ENCODE measurements at places on chromosomes 16 and 17.

DNA sequence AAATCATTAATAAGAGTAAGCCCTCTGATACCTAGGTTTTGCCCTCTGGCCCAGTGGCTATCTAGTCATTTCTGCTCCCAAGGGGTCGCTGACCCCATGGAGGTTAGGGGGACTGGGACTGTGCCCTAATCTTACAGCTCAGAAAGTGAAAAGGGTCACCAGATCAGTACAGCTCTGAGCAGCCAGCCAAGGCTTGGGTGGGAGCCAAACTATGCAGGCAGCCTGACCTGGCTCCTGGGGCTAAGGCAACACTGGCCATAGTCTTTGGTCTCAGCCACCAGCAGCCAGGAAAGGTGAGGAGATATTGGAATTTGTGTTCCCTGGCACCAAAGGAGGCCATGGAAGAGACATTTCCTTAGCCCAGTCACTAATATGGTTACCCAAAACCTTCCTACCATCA lies 67.6 kb downstream of the ASIC2 start:
- DNase-seq, result no peak

- DNase-seq, result no peak
These were observed 60.5 kb downstream of the ADCY9 start for GRCh38 chr16:4055748-4056147.

GRCh38 chr17:13888056-13888609 lies 181.2 kb upstream of the COX10 start:
- DNase-seq, result no peak

DNA sequence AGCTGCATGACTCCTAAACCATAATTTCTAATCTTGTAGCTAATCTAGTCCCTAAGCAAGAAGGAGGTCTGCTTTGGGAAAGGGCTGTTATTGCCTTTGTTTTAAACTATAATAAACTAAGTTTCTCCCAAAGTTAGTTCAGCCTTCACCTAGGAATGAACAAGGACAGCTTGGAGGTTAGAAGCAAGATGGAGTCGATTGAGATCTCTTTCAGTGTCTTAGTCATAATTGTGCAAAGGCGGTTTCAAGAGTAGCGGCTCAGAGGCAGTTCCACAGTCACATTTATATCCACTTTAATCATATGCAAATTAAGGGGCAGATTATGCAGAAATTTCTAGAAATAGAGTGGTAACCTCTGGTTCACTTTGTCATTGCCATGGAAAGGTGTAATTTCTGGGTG lies 17.4 kb downstream of the DRC7 start:
- DNase-seq, result no peak

DNA sequence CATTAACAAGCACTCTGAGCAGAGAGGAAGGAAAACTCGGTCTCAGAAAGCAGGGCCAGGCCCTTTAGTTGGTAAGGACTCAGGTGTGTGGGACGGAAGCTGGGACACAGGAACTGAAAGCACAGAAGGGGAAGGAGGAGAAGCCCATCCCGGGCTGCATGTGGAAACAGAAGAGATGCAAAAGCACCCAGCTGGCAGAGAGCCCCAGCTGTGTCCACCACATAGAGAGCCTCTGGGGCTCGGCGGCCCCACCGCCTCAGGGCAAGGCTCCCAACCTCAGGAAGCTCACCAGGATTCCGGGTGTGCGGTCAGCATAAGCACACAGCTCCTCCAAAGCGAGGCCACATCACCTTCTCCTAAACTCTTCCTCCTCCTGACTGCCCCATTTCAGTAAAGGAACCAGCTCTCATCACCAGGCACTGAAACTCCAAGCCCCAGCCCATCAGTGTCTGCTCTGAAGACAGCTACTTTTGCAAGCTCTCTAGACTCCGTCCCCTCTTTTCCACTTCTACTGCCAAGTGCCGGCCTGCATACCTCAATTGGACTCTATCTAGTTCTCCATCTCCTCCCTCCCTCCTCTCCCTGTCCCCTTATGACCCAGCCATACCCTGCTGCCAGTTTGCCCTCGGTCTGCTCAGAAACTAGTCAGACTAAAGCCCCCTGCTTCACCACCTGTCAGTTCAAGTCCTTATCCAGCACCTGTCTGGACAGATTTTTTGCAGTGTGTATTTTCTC lies 6.0 kb downstream of the ST3GAL2 start:
- DNase-seq, result no peak

- no peak for DNase-seq
These were observed 7.3 kb downstream of the ZZEF1 start for GRCh38 chr17:4135489-4135888.

DNA sequence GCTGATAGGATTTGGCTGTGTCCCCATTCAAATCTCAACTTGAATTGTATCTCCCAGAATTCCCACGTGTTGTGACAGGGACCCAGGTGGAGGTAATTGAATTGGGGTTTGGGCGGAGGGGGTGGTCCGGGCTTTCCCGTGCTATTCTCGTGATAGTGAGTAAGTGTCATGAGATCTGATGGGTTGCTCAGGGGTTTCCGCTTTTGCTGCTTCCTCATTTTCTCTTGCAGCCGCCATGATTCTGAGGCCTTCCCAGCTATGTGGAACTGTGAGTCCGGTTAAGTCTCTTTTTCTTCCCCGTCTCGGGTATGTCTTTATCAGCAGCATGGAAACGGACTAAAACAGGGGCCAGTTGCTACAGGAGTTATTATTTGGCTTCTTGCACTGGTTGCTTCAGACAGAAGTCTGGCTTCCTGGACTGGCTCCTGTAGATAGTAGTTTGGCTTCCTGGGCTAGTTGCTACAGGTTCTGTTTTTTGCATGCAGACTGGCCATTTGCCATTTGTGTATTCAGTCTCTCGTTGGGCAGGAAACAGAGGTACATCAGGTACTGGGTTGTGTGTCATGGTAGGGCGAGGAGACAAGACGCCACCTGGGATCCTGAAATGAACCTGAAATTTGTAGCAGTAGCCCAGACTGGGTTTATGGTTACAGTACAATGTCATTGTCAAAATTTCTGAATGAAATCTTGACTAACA lies 32.6 kb downstream of the CNTNAP4 start:
- no peak for DNase-seq

GRCh38 chr17:58528443-58528842 lies 14.0 kb upstream of the MTMR4 start:
- no peak for DNase-seq

DNA sequence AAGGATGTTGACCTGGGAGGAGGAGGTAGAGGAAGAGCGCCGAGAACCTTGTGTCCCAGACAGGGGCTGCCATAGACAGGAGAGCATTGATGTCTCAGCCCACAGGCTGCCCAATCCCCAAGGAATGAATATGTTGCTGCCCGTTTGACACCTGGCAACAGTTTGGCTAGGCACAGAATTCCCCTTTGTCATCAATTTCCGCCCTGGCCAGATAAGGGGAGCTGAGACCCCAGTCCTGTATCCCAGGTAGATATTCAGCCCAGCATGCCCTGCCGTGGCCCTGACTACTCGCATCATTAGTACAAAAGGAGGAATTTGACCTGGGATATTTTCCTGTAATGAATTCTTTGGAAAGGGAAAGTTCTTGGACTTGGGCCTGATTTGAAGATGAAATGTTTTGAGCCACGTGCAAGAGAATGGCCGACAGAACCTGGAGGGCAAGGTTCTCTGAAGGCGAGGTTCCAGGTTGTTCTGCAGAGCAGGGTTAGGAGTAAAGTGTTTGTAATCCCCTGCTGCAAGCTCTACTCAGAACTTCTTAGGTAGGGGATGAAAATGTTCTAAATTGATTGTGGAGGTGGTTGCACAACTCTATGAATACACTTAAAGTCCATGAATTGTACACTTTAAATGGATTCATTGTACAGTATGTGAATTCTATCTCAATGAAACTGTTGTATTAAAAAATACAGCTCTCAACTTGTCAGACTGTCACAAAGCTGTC lies 108.8 kb downstream of the SOCS1 start:
- no peak for DNase-seq

DNA sequence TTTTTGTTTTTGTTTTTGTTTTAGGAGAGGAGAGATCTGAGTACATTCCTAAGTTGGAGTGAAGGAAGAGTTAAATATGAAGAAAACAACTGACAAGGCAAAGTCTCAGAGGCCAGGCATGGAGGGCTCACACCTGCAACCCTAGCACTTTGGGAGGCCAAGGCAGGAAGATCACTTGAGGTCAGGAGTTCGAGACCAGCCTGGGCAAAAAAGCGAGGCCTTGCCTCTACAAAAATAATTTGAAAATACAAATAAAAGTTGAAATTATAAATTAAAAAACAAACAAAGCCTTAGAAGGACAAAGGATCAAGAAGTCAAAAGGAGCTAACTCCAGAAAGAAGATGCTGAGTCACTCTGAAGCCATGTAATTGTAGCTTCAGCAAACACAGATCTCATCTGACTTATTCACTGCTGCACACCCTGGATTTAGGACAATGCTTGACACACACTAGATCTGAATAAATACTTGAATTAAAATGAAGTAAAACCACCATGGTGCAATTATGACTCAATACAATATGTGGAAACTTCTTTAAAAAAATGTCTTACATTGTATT lies 9.1 kb downstream of the CEP20 start:
- no peak for DNase-seq

DNA sequence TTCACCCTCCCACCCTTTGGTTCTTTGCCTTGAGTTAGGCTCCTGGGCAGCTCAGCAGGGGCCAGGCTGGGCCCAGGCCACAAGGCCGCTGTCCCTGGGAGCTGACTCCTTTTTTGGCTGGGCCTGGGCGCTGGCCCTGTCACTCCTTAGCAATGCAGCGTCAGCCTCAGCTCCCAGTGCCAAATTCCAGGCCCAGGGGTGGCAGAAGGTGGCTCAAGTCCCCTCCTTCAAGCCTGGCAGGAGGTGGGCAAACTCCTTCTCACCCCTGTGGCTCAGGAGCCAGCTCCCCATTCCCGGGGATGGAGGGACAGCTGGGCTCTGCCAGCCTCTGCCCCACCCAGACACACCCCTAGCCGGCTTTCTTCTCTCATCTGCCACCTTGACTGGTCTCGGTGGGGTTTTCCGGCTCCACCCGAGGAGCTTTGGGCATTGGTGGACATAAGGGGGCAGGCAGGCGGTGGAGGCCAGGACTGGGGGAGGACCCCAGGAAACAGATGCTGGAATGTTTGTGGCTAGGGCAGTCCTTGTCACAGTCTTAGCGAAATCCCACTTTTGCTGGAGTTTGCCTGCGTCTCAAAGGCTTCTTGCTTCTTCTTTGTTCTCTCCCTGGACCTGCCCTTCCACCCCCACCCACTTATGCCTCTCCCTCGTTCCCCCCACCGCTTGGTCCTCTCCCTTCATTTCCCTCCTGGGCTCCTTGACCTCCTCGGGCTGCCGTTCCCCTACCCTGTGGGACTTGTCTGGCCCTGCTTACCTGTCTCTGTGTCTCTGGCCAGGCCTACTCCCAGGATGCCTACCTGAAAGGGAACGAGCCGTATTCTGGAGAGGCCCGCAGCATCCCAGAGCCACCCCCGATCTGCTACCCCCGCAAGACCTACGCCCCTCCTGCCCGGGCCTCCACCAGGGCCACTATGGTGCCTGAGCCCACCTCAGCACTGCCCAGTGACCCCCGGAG lies 37.4 kb downstream of the ARHGAP23 start:
- no peak for DNase-seq

DNA sequence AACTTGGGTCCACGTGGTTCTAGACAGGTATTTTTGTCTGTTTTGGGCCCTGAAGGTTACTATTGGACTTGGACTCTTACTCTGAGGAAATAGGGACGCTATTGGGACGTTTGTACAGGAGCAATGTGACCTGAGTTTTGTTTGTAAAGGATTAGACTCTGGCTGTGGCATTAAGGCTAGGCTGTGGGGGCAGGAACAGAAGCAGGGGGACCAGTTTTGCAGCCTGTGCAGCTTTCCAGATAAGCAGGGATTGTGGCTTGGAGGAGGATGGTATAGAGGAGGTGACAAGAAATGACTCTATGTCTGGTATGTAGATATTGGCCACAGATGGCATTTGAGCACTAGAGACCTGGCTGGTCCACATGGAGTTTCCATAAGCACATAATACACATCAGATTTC lies 12.8 kb downstream of the NOD2 start:
- no peak for DNase-seq

DNA sequence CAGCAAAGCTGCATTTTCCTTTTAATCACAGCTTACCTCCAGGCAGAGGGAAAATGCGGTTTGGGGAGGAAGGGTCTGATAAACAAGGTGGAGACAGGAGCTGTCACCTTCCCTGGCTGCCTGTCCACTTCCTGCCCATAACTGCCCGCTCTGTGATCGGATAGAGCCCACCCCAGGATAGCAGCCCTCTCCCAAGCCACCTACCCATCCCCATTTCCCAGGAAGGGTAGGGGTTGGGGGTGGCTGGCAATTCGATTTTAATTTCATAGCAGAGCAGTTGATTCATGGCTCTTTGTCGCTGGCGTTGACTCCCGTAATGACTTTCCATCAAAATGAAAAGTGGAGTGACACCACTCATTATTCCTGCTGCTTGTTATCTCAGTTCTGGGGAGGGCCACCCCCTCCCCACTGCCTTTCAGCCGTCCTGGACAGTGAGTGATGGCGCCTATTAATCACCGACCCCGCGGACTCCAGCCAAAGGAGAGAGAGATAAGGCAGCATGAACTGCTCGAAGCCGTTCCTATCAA lies 11.2 kb downstream of the CDK5RAP3 start:
- DNase-seq, result no peak

DNA sequence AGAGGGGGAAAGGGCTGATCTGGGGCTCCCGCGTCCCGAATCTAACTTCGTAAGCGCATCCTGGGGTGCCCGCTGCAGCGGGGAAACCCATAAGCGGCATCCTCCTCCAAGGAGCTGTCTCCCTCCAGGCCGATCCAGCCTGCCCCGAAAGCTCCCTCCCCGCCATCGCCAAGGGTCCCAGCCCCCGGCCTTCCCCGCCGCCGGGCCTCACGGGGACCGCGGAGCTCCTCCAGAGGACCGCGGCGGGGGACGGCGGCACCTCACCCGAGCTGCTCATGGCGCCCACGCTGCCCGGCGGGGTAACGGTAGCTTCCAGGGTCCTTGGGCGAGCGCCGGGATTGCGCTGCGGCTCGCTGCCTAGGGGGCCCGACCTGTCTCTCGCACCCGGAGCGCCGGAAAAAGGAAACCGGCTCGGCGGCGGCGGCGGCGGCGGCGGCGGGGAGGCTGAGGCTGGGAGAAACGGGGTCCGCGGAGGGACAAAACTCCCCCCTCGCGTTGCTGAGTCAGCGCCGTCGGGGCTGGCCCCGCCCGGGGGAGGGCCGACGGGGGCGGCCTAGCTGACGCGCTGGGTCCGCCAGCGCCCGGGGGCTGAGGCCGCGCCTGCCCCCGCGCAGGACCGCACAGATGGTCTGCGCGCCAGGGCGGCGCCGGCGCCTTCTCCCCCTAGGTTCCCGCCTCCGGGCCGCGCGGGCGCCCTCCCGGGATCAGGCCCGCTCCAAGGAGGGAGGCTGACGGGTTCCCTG lies at the start of gene BLMH:
BLMH (minus strand) TSS at position 402 of the 743 bp plus-strand sequence; CDS start at position 277, 125 bp downstream.
- peak; percentile 84 for DNase-seq

GRCh38 chr16:67704110-67704509 lies 15.0 kb downstream of the GFOD2 start:
- no peak for DNase-seq

- DNase-seq, result no peak
These were observed 260.2 kb upstream of the DYNLRB2 start for GRCh38 chr16:80280557-80280956.

DNA sequence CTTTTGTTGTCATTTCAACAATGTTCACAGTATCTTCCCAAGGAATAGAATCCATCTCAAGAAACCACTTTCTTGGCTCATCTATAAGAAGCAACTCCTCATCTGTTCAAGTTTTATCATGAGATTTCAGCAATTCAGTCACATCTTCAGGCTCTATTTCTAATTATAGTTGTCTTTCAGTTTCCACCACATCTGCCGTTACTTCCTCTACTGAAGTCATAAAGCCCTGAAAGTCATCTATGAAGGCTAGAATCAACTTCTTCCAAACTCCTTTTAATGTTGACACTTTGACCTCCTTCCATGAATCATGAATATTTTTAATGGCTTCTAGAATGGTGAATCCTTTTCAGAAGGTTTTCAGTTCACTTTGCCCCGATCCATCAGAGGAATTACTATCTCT lies 102.1 kb downstream of the CDH13 start:
- no peak for DNase-seq
